Breast epithelium (tissue), 4 donors: ENCODE measurements at places on chromosomes 11 and 22. TPM values are rescaled to one million over a fixed set of nuclear protein-coding genes. Genes with fewer than 3 reads are reported as not detected.

The SMIM38 gene
- total RNA-seq, result 0.32 TPM

DNA sequence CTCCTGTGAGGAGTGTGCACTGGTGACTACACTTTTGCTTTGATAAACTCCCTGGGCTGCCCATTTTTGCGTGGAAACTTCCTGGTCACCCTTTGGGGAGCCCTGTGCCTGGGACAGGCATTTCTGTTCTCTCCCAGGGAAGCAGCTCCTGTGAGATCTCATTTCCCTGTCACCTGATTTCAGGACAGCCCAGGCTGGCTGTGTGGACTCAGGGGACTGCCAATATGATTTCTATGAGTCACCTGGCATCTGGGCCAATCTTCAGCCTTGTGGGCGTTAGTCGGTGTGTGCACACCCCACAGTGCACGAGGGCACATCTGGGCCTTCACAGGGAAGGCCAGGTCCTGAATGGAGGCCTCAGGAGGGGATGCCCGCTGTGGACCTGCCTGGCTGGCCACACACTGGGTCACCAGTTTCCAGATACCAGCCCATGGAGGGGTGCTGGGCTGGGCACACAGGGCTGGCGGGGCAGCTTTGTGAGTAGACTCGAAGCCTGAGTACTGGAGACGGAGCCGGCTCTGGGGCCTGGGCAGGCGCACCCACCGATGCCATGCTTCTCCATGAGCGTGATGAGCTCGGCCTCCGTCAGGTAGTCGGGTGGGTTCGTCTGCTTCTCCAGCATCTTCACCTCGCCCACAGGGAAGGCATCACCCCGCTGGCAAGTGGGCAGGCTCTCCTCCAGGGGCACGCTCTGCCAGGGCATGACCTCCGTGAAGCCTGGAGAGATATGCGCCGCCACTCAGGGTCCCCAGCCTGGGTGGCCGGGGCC is 9.4 kb upstream of the PPM1F start:
- H3K36me3 ChIP-seq, result peaks cover 18% of the 10 kb centered on the region
- DNase-seq, result no peak
- H3K4me1 ChIP-seq, result no peaks in the 10 kb centered on the region
- peak overlapping the region; percentile 65 for H3K27ac ChIP-seq
- H3K27me3 ChIP-seq, result no peaks in the 10 kb centered on the region

DNA sequence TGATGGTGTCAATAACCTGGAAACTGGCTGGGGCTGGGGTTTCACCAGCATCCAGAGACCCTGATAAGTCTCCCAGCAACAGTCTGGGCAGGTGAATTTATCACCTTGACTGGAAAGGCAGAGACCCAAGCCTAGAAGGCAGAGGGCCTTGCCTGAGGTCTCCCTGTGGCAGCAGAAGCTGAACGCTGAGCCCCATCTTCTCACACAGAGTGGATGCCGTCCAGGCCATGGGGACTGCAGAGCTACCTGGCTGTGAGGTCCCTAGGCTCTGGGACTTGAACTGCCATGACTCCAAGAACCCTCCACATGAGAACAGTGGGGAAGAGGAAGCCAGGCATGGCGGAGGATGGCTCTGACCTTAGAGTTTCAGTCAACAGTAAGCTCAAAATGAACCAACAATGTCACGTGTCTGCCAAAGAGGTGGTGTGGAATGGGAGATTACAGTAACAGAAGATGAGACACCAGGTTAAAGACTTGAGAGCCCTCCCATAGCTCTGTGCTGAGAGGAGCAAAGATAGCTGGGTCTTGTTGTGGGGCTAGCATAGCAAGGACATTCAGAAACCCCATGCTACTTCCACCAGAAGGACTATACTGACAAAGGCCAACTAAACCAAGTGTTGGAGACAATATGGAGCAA is 79.1 kb upstream of the LINC01488 start:
- H3K27me3 ChIP-seq, result no peaks in the 10 kb centered on the region
- no peak overlapping the region for H3K27ac ChIP-seq
- H3K36me3 ChIP-seq, result no peaks in the 10 kb centered on the region

GRCh38 chr11:83063073-83063754 is 8.5 kb downstream of the RAB30 start:
- no peak overlapping the region for H3K4me3 ChIP-seq
- no peaks in the 10 kb centered on the region for H3K4me1 ChIP-seq
- peak overlapping the region; percentile 48 for H3K27ac ChIP-seq
- no peak for DNase-seq
- H3K36me3 ChIP-seq, result no peaks in the 10 kb centered on the region

DNA sequence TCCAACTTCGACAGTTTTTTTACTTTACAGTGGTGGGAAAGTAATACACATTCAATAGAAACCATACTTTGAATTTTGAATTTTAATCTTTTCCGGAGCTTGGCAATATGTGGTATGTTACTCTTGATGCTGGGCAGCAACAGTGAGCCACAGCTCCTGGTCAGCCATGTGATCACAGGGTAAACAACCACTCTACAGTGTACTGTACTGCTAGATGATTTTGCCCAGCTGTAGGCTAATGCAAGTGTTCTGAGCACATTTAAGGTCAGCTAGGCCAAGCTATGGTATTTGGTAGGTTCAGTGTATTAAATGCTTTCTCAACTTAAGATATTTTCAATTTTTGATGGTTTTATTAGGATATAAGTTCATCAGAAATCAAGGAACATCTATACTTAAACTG is 48.7 kb upstream of the GRIK4 start:
- H3K4me1 ChIP-seq, result no peaks in the 10 kb centered on the region
- H3K36me3 ChIP-seq, result peaks cover 13% of the 10 kb centered on the region
- H3K27me3 ChIP-seq, result no peaks in the 10 kb centered on the region
- no peak overlapping the region for H3K27ac ChIP-seq
- no peak overlapping the region for H3K4me3 ChIP-seq

The FAM168A gene
- total RNA-seq, result 26.5 TPM

- peaks cover 6% of the 10 kb centered on the region for H3K27me3 ChIP-seq
- no peaks in the 10 kb centered on the region for H3K36me3 ChIP-seq
- H3K27ac ChIP-seq, result no peak overlapping the region
- H3K4me1 ChIP-seq, result no peaks in the 10 kb centered on the region
- no peak for DNase-seq
- H3K4me3 ChIP-seq, result no peak overlapping the region
Measured at GRCh38 chr22:47351836-47352579, 589.6 kb downstream of the TBC1D22A start.

The LARGE2 gene
- total RNA-seq, result 6.3 TPM

The IZUMO1R gene
- not detected for total RNA-seq

DNA sequence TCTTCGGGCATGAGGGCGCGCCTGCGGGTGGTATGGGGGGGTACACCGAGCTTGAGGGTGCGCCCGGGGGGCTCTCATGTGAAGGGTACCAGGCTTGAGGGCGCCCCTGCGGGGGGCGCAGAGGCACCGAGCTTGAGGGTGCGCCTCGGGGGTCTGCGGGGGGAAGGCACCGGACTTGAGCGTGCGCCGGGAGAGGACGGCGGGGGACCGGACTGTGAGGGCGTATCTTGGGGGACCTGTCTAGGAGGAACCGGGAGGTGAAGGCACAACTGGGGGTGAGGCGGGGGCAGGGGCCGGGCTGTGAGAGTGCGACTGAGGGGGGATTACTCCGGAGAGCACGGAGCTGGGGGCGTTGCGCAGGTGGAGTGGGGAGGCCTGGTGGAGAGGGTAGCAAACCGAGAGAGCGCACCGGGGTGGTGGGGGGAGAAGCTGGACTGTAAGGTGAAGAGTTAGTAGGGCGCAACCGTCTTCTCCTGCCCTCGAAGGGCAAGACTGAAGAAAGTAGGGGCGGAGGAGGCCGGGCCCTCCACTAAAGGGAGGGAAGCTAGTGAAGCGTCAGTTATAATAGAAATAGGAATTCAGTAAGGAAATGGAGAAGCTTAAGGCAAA is 1.1 kb upstream of the DDX6 start:
- H3K27ac ChIP-seq, result peak overlapping the region; percentile 100
- H3K4me3 ChIP-seq, result peak overlapping the region; percentile 87
- H3K36me3 ChIP-seq, result no peaks in the 10 kb centered on the region
- H3K27me3 ChIP-seq, result no peaks in the 10 kb centered on the region

- H3K36me3 ChIP-seq, result no peaks in the 10 kb centered on the region
- H3K27ac ChIP-seq, result no peak overlapping the region
- no peaks in the 10 kb centered on the region for H3K4me1 ChIP-seq
- no peak overlapping the region for H3K4me3 ChIP-seq
- H3K27me3 ChIP-seq, result no peaks in the 10 kb centered on the region
Measured at GRCh38 chr22:38760477-38761201, 4.8 kb upstream of the SUN2 start.

GRCh38 chr11:503179-503981 is 3.7 kb downstream of the RNH1 start:
- no peaks in the 10 kb centered on the region for H3K27me3 ChIP-seq
- peaks cover 23% of the 10 kb centered on the region for H3K36me3 ChIP-seq
- H3K27ac ChIP-seq, result peak overlapping the region; percentile 63
- H3K4me3 ChIP-seq, result peak overlapping the region; percentile 60

- no peak overlapping the region for H3K27ac ChIP-seq
- H3K36me3 ChIP-seq, result no peaks in the 10 kb centered on the region
- no peaks in the 10 kb centered on the region for H3K4me1 ChIP-seq
- H3K4me3 ChIP-seq, result no peak overlapping the region
Measured at GRCh38 chr11:46222490-46223251, 54.8 kb upstream of the CREB3L1 start.

The LZTR1 gene
- total RNA-seq, result 46.2 TPM

GRCh38 chr11:36672815-36673450 is 74.9 kb upstream of the RAG2 start:
- no peak overlapping the region for H3K4me3 ChIP-seq
- no peaks in the 10 kb centered on the region for H3K27me3 ChIP-seq
- no peaks in the 10 kb centered on the region for H3K36me3 ChIP-seq
- no peaks in the 10 kb centered on the region for H3K4me1 ChIP-seq
- no peak overlapping the region for H3K27ac ChIP-seq

The TNNT3 gene
- 8.2 TPM for total RNA-seq

DNA sequence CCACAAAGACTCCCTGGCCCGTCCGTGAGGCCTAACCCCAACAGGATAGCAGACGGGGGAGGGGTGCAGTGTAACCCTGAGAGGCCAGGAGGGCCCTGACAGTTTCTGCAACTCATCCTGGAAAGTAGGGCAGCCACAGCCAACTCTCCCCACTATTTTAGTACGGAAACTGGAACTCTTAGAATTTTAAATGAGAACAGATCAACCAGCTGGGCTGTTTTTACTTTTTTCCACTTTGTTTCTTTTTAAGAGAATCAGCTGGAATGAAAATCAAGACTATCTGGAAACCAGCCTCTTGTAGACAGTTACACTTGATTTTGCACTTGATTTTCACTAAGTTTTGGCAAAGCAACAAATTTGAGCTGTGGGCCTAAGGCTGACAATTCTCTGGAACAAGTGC is 42.7 kb upstream of the NRIP3 start:
- H3K4me1 ChIP-seq, result no peaks in the 10 kb centered on the region
- no peak for DNase-seq
- H3K27ac ChIP-seq, result peak overlapping the region; percentile 83
- H3K27me3 ChIP-seq, result no peaks in the 10 kb centered on the region
- H3K4me3 ChIP-seq, result no peak overlapping the region

The CRYBB3 gene
- not detected for total RNA-seq

GRCh38 chr11:113468726-113469345 is 6.4 kb downstream of the DRD2 start:
- DNase-seq, result no peak
- no peaks in the 10 kb centered on the region for H3K4me1 ChIP-seq
- H3K36me3 ChIP-seq, result no peaks in the 10 kb centered on the region
- peaks cover 16% of the 10 kb centered on the region for H3K27me3 ChIP-seq
- H3K27ac ChIP-seq, result no peak overlapping the region

The ACR gene
- total RNA-seq, result 0.80 TPM

DNA sequence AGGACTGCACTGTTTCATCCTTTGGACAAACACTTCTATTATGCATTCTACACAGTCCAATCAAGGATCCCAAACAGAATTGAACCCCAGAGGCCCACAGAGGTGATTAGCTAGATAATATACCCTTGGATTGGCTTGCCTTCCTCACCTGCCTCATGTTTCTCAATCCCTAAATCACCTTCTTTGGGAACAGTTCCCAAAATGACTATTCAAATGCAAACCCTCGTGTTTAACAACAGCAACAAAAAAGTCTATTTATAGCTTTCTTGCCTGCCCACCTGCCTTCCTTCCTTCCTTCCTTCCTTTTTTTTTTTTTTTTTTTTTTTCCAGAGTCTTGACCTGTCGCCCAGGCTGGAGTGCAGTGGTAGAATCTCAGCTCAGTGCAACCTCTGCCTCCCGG is 180.0 kb downstream of the CNTN5 start:
- H3K27ac ChIP-seq, result no peak overlapping the region
- no peak for DNase-seq
- H3K36me3 ChIP-seq, result no peaks in the 10 kb centered on the region
- H3K4me3 ChIP-seq, result no peak overlapping the region

The FAT3 gene
- total RNA-seq, result 0.64 TPM

DNA sequence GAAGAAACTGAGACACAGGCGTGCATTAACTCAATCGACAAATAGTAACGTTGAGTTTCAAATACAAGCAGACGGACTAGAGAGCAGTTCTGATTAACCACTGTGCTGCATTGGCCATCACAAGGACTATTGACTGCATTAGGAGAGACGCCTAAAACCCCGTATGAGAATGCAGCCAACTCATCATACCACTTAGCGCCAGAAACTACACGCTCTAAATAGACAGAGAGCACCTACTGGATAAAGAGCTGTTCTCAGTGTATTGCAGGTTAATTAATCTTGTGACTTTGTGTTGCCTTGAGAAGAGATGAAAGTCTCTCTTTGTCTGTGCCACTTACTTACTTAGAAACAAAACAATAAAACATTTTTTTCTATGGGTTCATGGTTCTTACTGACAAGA is 484.0 kb downstream of the OPCML start:
- no peaks in the 10 kb centered on the region for H3K4me1 ChIP-seq
- no peak for DNase-seq
- H3K27me3 ChIP-seq, result peaks cover 40% of the 10 kb centered on the region
- no peak overlapping the region for H3K27ac ChIP-seq

DNA sequence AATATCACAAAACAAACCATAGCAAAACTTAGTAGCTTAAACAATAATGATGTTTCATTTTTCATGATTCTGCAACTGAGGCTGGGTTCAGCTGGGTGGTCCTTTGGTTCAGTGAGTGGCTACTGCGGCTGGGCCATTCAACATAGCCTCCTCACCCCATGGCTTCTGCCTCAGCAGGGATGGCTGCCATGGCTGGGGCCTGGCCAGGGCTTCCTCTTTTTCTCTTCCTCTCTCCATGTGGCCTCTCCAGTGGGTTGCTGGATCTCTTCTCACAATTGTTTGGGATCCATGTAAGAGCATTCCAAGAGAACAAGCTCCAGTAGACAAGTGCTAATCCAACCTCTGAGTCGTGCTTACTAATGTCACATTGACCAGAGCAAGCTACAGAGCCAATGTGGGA is 248.6 kb upstream of the PLET1 start:
- no peak overlapping the region for H3K4me3 ChIP-seq
- no peaks in the 10 kb centered on the region for H3K27me3 ChIP-seq
- DNase-seq, result no peak
- no peaks in the 10 kb centered on the region for H3K36me3 ChIP-seq
- no peak overlapping the region for H3K27ac ChIP-seq

The PPP2R1B gene
- 35.3 TPM for total RNA-seq

The MUC6 gene
- total RNA-seq, result 1.9 TPM

DNA sequence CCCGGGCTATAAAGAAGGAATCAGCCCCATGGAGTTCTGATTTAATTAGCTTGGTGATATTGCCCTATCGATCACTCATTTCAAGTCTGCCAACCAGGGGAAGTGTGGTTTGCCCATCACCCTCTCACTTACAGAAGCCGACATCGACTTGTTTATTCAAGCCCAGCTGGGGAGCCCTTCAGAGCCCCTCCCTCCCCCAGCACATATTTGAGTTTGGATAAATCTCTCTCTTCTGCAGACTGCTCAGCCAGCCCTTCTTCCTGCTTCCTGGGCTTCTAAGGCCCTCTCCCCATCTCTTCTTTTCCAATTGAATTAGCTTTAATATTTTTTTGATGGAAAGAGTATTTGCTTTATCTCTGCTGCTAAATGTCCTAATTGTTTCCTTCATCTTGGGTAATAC is 299.0 kb downstream of the MIAT start:
- H3K4me1 ChIP-seq, result no peaks in the 10 kb centered on the region
- H3K27me3 ChIP-seq, result no peaks in the 10 kb centered on the region
- no peak for DNase-seq
- H3K27ac ChIP-seq, result no peak overlapping the region
- no peaks in the 10 kb centered on the region for H3K36me3 ChIP-seq
- H3K4me3 ChIP-seq, result no peak overlapping the region
